Right atrium auricular region (tissue), 2 donors: ENCODE measurements at places on chromosomes 13 and 19. TPM values are rescaled to one million over a fixed set of nuclear protein-coding genes. Genes with fewer than 3 reads are reported as not detected.
A peak's percentile ranks its signal among the peaks of the same experiment; 100 is the strongest.

The NDUFA13 gene
- 198 TPM for total RNA-seq

GRCh38 chr19:46909356-46909755 lies 48.6 kb downstream of the ARHGAP35 start:
- no peak overlapping the region for H3K27ac ChIP-seq
- no peaks in the 10 kb centered on the region for H3K4me1 ChIP-seq
- no peak overlapping the region for H3K4me3 ChIP-seq

DNA sequence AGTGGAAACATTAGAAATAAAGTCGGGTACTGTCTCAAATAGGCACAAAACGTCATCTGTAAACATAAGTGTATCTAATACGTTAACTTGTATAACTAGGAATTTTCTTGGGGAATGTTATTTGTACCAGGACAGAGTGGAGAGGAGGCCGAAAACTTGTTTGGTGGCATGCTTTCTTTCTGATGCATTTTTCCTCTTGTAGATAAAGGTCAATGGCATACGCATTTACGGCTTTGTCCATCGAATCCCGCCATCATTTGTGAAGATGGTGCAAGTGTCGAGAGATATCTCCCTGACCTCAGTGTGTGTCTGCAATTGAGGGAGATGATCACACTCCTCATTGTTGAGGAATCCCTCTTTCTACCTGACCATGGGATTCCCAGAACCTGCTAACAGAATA lies 4.7 kb downstream of the LGALS13 start:
- H3K36me3 ChIP-seq, result no peaks in the 10 kb centered on the region
- no peak overlapping the region for H3K27ac ChIP-seq
- no peak for DNase-seq
- H3K27me3 ChIP-seq, result no peaks in the 10 kb centered on the region
- H3K4me1 ChIP-seq, result no peaks in the 10 kb centered on the region
- H3K4me3 ChIP-seq, result no peak overlapping the region

The LRFN3 gene
- total RNA-seq, result 13.1 TPM

DNA sequence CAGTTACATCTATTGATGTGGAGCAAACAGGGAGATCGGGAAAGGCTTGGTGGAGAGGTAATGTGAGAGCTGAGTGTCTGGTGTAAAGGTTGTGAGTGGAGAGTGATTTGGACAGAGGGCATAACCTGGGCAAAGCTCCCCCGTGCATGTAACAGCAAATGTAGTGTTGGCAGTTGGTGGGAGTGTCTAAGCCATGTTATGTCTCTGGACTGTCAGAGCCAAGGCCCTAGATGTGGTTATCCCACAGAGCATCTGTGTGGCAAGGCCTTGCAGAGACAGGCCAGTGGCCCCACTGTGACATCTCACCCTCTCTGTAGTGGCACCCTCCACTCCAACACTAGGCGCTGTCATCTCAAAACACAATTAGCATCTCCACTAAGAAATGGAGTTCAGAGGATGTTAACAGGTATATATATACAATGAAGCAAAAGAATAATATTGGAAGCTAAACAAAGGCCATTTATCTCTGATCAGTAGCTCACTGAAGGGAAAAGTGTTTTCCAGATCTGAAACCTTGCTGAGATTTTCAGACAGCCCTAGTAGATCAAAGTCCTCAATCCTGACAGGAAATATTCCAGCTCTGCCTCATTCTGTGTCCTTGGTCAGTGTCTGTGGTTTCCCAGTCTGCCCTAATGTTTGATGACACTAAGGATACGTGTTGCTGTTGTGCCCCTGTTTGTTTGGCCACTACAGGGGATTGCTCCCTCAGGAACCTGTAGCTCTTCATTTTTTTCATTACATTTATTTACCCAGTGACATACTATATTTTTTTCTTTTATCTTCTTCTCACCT lies 20.2 kb downstream of the POLR1D start:
- H3K27me3 ChIP-seq, result no peaks in the 10 kb centered on the region
- no peak for DNase-seq
- H3K4me3 ChIP-seq, result no peak overlapping the region
- no peaks in the 10 kb centered on the region for H3K36me3 ChIP-seq
- H3K4me1 ChIP-seq, result no peaks in the 10 kb centered on the region

DNA sequence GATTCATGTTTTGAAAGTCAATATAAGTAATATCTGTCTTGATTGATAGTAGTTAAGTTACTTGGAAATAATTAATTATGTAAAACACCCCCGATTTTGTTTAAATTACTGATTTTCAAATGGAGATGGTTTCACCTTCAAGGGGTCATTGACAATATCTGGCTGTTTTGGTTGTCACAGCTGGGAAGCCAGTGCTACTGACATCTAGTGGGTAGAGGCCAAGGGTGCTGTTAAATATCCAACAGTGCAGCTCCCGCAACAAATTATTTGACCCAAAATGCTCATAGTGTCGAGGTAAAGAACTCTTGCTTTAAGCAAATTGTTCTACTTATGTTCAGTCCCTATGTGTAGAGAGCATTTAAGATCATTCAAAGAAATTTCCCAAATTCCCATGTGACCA lies 50.6 kb upstream of the PCDH20 start:
- no peaks in the 10 kb centered on the region for H3K27me3 ChIP-seq
- H3K4me1 ChIP-seq, result no peaks in the 10 kb centered on the region
- no peak overlapping the region for H3K27ac ChIP-seq
- no peaks in the 10 kb centered on the region for H3K36me3 ChIP-seq
- no peak overlapping the region for H3K4me3 ChIP-seq

DNA sequence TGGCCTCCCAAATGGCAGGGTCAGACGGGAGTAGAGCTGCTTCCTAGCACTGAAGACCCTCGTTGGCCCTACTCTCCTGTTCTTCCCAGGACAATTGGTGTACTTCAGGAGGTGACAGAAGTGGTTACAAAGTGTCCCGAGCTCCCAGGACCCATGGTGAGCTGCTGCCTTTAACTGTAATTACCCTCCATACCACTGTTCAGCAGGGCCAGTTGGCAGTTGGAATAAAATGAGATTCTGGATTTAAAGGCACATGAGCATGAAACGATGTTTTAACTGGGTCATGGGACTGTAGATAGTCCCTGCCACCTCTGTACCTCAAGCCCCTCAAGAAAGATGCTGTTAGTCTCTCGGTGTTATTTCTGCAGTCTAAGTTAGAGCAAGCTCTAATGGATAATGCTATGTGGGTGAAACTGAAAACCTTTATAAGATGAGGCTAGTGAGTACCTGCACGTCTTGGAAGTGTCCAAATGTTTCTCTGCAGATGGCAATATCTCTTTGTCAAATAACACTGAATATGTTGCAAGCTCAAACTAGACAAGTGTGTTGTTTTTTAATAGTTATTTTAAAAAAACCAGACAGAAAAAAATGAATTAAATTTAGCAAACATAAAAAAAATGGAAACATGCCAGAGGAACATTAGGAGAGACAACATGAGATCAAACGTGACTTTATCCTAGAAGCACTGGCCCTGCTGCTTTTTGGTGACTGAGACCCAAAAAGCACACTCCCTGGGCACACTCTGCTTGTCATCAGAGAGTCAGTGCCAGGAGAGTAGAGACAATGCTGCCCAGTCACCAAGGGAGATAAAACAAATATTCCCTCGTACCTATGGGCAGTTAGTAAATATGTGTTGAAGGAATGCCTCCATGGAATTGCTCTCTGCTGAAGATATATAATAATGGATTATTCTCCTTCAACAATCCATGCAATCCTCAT lies 266.3 kb downstream of the LMO7 start:
- H3K27ac ChIP-seq, result peak overlapping the region; percentile 64
- no peaks in the 10 kb centered on the region for H3K36me3 ChIP-seq
- H3K27me3 ChIP-seq, result no peaks in the 10 kb centered on the region
- H3K4me1 ChIP-seq, result peaks cover 6% of the 10 kb centered on the region

GRCh38 chr19:34096020-34096915 lies 76.0 kb upstream of the LSM14A start:
- DNase-seq, result no peak
- H3K4me1 ChIP-seq, result no peaks in the 10 kb centered on the region
- no peaks in the 10 kb centered on the region for H3K36me3 ChIP-seq
- H3K4me3 ChIP-seq, result no peak overlapping the region
- no peaks in the 10 kb centered on the region for H3K27me3 ChIP-seq

The MBD3L2 gene
- total RNA-seq, result not detected

DNA sequence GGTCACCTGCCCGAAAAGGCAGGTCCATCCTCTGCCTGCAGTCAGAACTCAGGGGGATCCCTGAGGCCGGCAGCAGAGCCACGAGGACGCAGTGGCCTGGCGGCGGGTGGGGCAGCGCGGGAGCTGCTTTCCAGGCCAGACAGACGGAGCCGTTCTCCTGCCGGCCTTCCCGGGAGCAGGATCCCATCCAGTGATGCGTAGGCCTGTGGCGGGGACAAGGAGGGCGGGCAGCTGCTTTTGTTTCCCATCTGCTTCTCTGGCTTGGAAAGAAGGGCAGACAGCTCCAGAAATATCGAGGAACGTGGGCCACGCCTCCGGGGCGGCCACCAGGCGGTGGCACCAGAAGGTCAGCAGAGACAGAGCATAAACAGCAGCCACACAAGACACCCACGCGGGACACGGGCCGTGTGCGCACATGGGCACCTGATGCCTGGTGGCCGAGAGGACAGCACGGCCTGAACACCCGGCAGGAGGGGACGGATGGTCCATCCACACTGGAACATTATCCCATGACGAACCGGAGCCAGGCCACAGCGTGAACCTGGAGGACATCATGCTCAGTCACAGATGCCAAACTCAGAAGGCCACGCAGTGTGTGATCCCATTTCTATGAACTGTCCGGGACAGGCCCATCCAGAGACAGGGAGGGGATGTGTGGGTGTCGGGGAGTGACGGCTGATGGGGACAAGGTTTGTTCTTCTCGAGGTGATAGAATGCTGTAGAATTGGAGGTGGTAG lies 13.9 kb upstream of the MKNK2 start:
- peak; percentile 84 for DNase-seq
- peak overlapping the region; percentile 99 for H3K27ac ChIP-seq
- peaks cover 41% of the 10 kb centered on the region for H3K4me1 ChIP-seq
- H3K36me3 ChIP-seq, result no peaks in the 10 kb centered on the region

The C13orf46 gene
- total RNA-seq, result 0.59 TPM

DNA sequence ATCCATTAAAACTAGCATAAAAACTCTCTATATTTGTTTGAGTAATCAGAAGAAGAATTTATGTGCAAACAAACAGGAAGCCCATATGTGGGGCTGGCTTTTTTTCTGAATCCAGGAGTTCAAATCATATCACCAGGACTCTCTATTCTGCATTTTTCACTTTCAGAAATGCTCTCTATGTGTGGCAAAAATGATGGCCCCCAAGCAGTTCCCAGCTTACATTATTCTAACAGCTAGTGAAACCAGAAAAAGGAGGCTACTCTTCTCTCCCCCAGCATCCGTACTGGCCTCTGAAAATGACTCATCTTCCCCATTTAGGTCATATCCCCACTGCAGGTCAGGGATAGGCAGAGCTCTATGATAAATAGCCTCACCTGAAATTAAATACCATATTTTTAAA lies 20.4 kb downstream of the RBM26 start:
- no peak overlapping the region for H3K27ac ChIP-seq
- no peaks in the 10 kb centered on the region for H3K27me3 ChIP-seq
- H3K4me3 ChIP-seq, result no peak overlapping the region
- no peak for DNase-seq
- no peaks in the 10 kb centered on the region for H3K36me3 ChIP-seq
- H3K4me1 ChIP-seq, result peaks cover 25% of the 10 kb centered on the region

GRCh38 chr19:42261763-42262162 lies 6.8 kb upstream of the ERF start:
- H3K4me3 ChIP-seq, result no peak overlapping the region
- no peaks in the 10 kb centered on the region for H3K36me3 ChIP-seq
- no peak overlapping the region for H3K27ac ChIP-seq
- H3K27me3 ChIP-seq, result no peaks in the 10 kb centered on the region
- peaks cover 3% of the 10 kb centered on the region for H3K4me1 ChIP-seq

- no peaks in the 10 kb centered on the region for H3K27me3 ChIP-seq
- no peak overlapping the region for H3K4me3 ChIP-seq
- H3K27ac ChIP-seq, result no peak overlapping the region
- DNase-seq, result no peak
- no peaks in the 10 kb centered on the region for H3K36me3 ChIP-seq
- no peaks in the 10 kb centered on the region for H3K4me1 ChIP-seq
Measured at GRCh38 chr19:48279747-48280146, 9.9 kb downstream of the ZNF114 start.

DNA sequence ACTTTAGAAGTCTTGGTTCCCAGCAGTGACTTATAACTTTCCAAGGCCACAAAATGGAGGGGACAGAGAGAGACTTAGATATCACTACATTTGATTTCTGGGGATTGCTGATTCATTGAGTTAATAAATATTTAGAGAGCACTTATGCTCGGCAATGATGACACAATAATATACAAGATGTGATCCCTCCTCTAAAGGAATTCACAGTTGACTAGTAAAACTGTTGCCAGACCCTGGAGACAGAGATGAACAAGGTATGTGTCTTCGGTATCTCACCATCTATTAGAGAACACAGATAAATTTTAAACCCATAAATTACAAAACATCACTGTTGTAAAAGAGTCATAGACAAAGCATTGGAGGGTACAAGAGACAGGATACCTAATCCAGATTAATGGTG lies 437.5 kb downstream of the FOXO1 start:
- H3K27ac ChIP-seq, result peak overlapping the region; percentile 38
- H3K4me3 ChIP-seq, result no peak overlapping the region
- H3K27me3 ChIP-seq, result no peaks in the 10 kb centered on the region
- H3K36me3 ChIP-seq, result no peaks in the 10 kb centered on the region
- no peak for DNase-seq

DNA sequence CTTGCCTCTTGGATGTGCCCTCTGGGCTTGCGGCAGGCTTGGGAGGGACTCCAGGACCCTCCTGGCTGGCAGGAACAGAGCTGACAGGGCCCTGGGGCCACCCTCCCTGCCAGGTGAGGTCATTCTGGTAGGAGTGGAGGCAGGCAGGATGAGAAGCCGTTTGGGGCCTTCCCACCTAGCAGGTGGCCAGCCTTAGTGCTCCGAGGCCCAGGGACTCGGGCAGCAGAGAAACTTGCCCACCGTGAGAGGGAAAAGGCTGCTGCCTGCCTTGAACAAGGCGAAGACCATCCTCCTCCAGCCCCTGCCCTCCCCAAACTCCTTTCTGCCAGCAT lies 8.5 kb downstream of the RFX1 start:
- DNase-seq, result no peak
- H3K36me3 ChIP-seq, result peaks cover 5% of the 10 kb centered on the region
- H3K27ac ChIP-seq, result no peak overlapping the region
- H3K27me3 ChIP-seq, result no peaks in the 10 kb centered on the region

DNA sequence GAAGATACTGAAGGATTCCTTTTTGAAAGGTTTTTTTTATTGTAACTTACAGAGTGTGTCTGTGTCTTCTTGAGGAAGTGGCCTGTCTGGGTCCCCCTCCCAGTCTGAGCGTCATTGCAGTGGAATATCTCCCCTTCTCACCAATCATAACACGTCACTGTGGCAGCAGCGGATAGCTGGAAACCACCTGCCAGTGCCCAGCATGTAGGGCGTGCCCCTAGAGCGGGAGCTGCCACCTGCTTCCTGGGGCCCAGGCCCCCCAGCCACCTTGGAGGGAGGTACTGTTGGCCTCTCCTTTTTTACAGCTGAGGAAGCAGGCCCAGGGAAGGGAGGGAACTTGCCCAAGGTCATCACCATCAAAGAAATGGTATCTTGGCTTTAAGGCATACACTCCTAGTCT lies 4.6 kb upstream of the DNM2 start:
- DNase-seq, result no peak
- peaks cover 8% of the 10 kb centered on the region for H3K36me3 ChIP-seq
- H3K4me1 ChIP-seq, result no peaks in the 10 kb centered on the region
- no peaks in the 10 kb centered on the region for H3K27me3 ChIP-seq
- no peak overlapping the region for H3K4me3 ChIP-seq
- H3K27ac ChIP-seq, result no peak overlapping the region

GRCh38 chr13:100573121-100573520 lies 15.5 kb downstream of the GGACT start:
- no peak overlapping the region for H3K4me3 ChIP-seq
- H3K27me3 ChIP-seq, result no peaks in the 10 kb centered on the region
- no peak overlapping the region for H3K27ac ChIP-seq
- H3K36me3 ChIP-seq, result no peaks in the 10 kb centered on the region
- no peaks in the 10 kb centered on the region for H3K4me1 ChIP-seq

- no peak overlapping the region for H3K27ac ChIP-seq
- no peak for DNase-seq
- H3K4me1 ChIP-seq, result no peaks in the 10 kb centered on the region
Measured at GRCh38 chr19:45499196-45500180, 1.2 kb downstream of the PPM1N start.

The GPC5 gene
- 0.83 TPM for total RNA-seq
